ENCODE measurements at places on chromosomes 2 and 18.
A peak's percentile ranks its signal among the peaks of the same experiment; 100 is the strongest.

DNA sequence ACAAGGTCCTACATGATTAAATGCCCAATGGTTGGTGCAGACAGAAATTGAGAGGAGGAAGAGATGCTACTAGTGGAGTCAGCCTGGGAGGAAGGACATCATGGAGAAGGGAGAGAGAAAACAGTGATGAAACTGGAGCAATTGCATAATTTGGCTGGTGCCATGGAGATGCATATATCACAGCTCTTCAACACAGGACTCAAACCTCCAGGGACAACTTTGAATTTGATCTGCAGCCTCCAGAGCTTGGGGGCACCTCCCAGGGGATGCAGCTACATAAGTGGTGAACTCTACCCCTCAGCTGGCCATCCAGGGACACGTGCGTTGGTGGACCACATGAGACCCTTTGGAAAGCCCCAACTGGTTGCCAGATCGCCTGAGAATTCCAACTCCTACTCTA lies 80.4 kb downstream of the CTAGE1 start:
- H3K4me1 ChIP-seq, result peaks cover 32% of the 10 kb centered on the region
- DNase-seq, result no peak
- no peak overlapping the region for H3K27ac ChIP-seq
- no peaks in the 10 kb centered on the region for H3K36me3 ChIP-seq
- no peaks in the 10 kb centered on the region for H3K27me3 ChIP-seq

DNA sequence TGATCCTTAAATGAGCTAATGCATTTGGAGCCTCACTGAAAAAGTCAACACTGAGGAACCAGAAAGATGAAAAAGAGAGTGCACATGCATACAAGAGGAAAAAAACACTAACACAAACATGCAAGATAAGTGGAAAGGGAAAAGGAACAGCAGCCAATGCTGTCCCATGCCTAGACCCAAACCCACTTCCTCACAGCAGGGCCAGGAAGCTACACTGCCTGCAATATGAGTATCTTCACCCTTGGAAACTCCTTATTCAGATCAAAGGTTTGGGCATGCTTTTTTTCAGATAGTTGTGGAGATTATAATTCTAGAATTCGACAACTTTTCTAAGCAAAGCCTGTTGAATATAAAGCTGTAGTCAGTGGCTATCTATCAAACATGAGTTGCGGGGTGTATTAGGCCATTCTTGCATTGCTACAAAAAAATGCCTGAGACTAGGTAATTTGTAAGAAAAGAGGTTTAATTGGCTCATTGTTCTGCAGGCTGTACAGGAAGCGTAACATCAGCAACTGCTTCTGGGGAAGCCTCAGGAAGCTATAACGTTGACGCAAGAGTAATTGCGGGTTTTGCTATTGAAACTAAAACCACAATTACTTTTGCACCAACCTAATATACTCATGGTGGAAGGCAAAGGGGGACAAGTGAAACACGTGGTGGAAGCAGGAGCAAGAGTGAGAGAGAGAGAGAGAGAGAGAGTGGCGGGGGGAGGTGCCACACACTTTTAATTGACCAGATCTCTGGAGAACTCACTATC lies 138.2 kb downstream of the MBD2 start:
- peaks cover 18% of the 10 kb centered on the region for H3K4me1 ChIP-seq
- peaks cover 8% of the 10 kb centered on the region for H3K36me3 ChIP-seq
- peak overlapping the region; percentile 73 for H3K27ac ChIP-seq
- peaks cover 2% of the 10 kb centered on the region for H3K27me3 ChIP-seq

- no peak for DNase-seq
- no peak overlapping the region for H3K4me3 ChIP-seq
- H3K4me1 ChIP-seq, result peaks cover 3% of the 10 kb centered on the region
- peaks cover 11% of the 10 kb centered on the region for H3K27me3 ChIP-seq
- no peaks in the 10 kb centered on the region for H3K36me3 ChIP-seq
These were observed 209.5 kb downstream of the LPIN1 start for GRCh38 chr2:11955884-11956291.

DNA sequence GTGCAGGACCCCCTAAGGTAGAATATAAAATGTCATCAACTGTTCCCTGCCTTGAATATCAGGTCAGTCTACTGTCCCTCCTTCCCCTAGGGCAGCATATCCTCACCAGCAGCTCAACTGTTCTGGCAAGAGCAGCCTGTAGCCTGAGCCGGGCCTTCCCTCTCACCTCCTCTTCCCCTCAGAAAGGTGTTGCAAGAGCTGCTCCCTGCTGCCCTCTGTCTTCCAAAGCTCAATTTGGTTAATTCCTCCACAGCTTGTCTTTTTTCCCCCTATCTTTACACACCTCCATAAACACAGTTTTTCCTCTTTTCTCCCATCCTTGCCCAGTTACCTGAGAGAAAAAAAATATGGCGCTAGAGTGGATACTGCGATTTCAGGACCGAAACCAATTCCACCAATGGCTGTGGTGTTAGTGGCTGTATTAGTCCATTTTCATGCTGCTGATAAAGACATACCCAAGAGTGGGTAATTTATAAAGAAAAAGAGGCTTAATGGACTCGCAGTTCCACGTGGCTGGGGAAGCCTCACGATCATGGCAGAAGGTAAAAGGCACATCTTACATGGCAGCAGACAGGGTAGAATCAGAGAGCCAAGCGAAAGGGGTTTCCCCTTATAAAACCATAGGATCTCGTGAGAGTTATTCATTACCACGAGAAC lies 184.7 kb downstream of the MREG start:
- H3K4me3 ChIP-seq, result no peak overlapping the region
- H3K27ac ChIP-seq, result no peak overlapping the region
- H3K36me3 ChIP-seq, result no peaks in the 10 kb centered on the region
- H3K27me3 ChIP-seq, result peaks cover 2% of the 10 kb centered on the region
- peaks cover 8% of the 10 kb centered on the region for H3K4me1 ChIP-seq

GRCh38 chr2:39593439-39594393 lies 72.0 kb upstream of the TMEM178A start:
- H3K4me3 ChIP-seq, result no peak overlapping the region
- no peaks in the 10 kb centered on the region for H3K4me1 ChIP-seq
- H3K36me3 ChIP-seq, result no peaks in the 10 kb centered on the region
- no peaks in the 10 kb centered on the region for H3K27me3 ChIP-seq
- no peak for DNase-seq
- H3K27ac ChIP-seq, result no peak overlapping the region

DNA sequence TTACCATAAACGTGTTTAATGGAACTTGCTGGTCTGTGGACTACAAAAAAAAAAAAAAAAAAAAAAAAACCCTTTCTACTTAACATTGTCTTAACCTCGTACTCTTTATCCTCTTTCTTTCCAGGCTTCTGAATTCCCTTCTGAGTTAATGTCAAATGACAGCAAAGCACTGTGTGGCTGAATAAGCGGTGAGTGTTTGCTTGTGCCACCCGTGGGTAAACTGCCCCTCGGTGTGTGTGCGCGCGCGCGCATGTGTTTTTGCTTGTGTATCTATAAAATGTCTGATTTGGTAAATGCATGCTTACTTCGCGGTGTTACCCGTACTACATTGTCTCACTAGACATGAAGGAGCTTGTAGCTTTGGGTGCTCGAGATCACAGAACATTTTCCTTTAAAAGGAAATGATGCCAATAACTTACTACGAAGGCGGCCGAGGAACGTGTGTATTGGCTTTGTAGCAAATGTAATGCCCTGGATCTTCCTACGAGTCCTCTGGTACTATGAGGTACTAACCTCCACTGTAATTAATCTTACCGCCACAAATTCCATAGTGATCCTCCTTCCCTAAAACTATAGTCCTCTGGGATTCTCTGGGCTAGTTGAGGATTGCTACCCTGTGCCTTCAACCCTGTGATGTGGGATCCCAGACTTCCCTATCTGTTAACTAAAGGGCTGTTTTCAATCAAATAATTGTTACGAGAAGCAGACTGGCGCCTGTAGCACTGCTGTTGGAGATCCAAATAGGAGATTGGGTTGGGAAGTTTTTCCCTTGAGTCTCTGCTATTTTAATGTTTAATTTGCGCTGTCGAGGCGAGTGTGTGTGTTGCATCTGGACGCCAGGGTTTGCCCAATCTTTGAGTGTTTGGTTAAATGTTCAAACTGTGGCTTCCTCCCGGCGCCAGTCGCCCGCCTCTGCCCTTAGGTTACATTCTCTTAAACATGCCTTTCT lies 1.1 kb downstream of the ID2 start:
- H3K27me3 ChIP-seq, result peaks cover 10% of the 10 kb centered on the region
- peaks cover 38% of the 10 kb centered on the region for H3K4me1 ChIP-seq
- H3K36me3 ChIP-seq, result peaks cover 27% of the 10 kb centered on the region
- peak overlapping the region; percentile 89 for H3K27ac ChIP-seq

GRCh38 chr2:65156041-65156440 lies 26.1 kb upstream of the RAB1A start:
- DNase-seq, result no peak
- H3K36me3 ChIP-seq, result no peaks in the 10 kb centered on the region
- no peak overlapping the region for H3K4me3 ChIP-seq
- no peak overlapping the region for H3K27ac ChIP-seq
- H3K4me1 ChIP-seq, result peaks cover 6% of the 10 kb centered on the region

DNA sequence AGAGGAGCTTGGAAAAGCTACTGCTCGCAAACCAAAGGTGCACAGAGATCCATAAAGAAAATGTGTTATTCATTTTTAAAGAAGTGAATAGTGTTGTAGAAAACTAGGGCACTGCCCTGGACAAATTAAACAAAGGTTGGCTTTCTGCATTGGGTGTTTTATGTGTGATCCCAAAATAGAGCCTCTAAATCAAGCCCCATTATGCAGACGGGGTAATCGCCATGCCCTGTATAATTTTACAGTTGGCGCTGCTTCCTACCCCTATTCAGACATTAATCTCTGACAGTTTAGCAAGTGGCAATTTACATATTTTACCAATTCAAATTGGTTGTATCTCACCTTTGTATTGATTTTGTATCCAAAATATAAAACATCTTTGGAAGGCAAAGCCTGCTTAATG lies 109.1 kb downstream of the PID1 start:
- H3K4me3 ChIP-seq, result no peak overlapping the region
- H3K4me1 ChIP-seq, result no peaks in the 10 kb centered on the region
- no peak overlapping the region for H3K27ac ChIP-seq
- no peaks in the 10 kb centered on the region for H3K27me3 ChIP-seq

GRCh38 chr2:241498115-241499070 lies 10.0 kb downstream of the STK25 start:
- H3K4me1 ChIP-seq, result no peaks in the 10 kb centered on the region
- DNase-seq, result no peak
- H3K27me3 ChIP-seq, result no peaks in the 10 kb centered on the region
- no peak overlapping the region for H3K4me3 ChIP-seq
- H3K36me3 ChIP-seq, result peaks cover 5% of the 10 kb centered on the region

- peaks cover 48% of the 10 kb centered on the region for H3K36me3 ChIP-seq
- DNase-seq, result no peak
These were observed 123.3 kb downstream of the NCK2 start for GRCh38 chr2:105868060-105868459.

GRCh38 chr2:220300806-220301205 lies 673.4 kb downstream of the SLC4A3 start:
- H3K27ac ChIP-seq, result no peak overlapping the region
- no peak overlapping the region for H3K4me3 ChIP-seq
- no peak for DNase-seq
- no peaks in the 10 kb centered on the region for H3K36me3 ChIP-seq
- no peaks in the 10 kb centered on the region for H3K4me1 ChIP-seq

- no peak overlapping the region for H3K27ac ChIP-seq
- H3K4me3 ChIP-seq, result no peak overlapping the region
- no peaks in the 10 kb centered on the region for H3K4me1 ChIP-seq
- DNase-seq, result no peak
- no peaks in the 10 kb centered on the region for H3K36me3 ChIP-seq
These were observed 114.5 kb upstream of the SMAD2 start for GRCh38 chr18:48044944-48045343.

DNA sequence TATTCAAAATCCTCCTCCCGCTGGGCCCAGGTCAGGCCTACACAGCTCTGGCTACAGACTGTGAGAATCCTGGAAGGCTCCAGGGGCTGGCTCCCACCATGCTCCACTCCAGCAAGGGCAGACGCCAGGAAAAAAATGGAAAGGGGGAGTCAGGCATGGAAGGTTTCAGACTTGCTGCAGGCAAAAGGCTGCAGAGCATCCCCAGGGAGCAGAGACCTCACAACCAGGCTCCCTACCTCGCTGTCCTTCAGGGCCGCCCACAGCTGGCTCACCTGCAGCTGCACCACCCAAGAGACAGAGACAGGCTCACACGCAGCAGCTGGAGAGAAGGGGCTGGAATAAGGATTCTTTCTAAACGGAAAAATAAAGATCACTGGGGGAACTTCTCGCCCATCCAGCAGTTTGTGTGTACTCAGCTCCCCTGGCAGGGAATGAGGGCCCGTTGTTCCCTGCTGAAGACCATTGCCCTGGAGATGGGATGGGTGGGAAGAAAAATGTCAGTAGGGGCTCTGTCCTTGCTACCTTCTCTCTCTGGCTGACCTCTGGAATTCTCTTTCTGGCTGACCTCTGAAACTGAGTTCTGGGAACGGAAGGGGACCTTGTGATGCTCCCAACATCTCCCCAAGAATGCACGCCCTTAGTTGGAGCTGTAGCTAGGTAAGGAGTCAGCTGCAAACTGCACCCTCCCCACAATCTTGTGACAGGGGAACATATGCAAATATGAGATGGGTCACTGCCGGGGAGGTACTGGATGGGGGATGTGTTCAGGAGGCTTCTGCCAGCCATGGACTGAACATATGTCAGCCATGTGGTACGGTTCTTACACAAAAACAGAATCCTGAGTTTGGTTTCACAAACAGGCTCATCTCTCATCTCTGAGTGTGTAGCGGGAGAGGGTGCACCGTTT lies 34.5 kb downstream of the BCL2 start:
- peaks cover 21% of the 10 kb centered on the region for H3K4me1 ChIP-seq
- no peak for DNase-seq
- H3K27ac ChIP-seq, result peak overlapping the region; percentile 52
- peaks cover 43% of the 10 kb centered on the region for H3K36me3 ChIP-seq

DNA sequence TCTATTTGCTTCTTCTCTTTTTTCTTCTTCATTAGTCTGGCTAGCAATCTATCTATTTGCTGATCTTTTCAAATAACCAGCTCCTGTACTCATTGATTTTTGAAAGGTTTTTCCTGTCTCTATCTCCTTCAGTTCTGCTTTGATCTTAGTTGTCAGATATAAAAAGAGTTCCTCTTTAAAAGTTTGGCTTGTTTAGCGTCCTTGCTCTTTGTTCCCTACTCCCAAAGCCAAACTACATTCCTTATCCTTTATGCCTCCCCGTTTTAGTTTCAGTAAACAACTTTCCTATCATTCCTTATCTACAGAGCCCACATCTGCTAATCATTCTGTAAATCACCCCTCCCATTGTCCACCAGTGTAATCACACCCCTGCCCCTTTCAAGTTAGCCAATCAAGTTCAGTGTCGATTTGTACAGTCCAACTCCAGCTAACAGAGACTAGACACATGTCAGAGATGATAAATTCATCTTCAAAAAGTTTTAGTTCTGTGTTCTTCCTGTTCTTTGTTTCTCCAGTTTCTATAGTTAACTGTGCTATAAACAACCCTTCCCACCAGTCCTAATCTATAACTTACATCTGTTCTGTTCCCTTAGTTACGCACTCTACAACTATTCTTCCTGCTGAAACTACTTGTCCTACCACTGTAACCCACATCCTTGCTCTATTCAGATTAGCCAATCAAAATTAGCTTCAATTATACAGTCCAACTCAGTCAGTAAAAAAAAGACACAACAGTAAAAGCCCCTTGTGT lies 44.4 kb downstream of the TFPI start:
- H3K27me3 ChIP-seq, result peaks cover 2% of the 10 kb centered on the region
- H3K4me1 ChIP-seq, result peaks cover 2% of the 10 kb centered on the region
- no peak for DNase-seq

GRCh38 chr2:54114936-54115283 lies 505 bp upstream of the ACYP2 start:
- no peak for DNase-seq
- peaks cover 22% of the 10 kb centered on the region for H3K36me3 ChIP-seq
- no peaks in the 10 kb centered on the region for H3K27me3 ChIP-seq
- H3K27ac ChIP-seq, result peak overlapping the region; percentile 98

- DNase-seq, result no peak
- no peaks in the 10 kb centered on the region for H3K36me3 ChIP-seq
- H3K4me3 ChIP-seq, result no peak overlapping the region
- no peaks in the 10 kb centered on the region for H3K4me1 ChIP-seq
- H3K27me3 ChIP-seq, result peaks cover 13% of the 10 kb centered on the region
These were observed 87.1 kb downstream of the ACKR3 start for GRCh38 chr2:236656721-236657120.
